T-helper 1 cell (primary cell): ENCODE measurements at places on chromosomes 7 and 10.

- DNase-seq: no peak
Observed at GRCh38 chr10:31148951-31149350, 117.3 kb upstream of the ZNF438 start.

GRCh38 chr10:43202224-43202656 lies 64.0 kb downstream of the CSGALNACT2 start:
- DNase-seq: no peak

DNA sequence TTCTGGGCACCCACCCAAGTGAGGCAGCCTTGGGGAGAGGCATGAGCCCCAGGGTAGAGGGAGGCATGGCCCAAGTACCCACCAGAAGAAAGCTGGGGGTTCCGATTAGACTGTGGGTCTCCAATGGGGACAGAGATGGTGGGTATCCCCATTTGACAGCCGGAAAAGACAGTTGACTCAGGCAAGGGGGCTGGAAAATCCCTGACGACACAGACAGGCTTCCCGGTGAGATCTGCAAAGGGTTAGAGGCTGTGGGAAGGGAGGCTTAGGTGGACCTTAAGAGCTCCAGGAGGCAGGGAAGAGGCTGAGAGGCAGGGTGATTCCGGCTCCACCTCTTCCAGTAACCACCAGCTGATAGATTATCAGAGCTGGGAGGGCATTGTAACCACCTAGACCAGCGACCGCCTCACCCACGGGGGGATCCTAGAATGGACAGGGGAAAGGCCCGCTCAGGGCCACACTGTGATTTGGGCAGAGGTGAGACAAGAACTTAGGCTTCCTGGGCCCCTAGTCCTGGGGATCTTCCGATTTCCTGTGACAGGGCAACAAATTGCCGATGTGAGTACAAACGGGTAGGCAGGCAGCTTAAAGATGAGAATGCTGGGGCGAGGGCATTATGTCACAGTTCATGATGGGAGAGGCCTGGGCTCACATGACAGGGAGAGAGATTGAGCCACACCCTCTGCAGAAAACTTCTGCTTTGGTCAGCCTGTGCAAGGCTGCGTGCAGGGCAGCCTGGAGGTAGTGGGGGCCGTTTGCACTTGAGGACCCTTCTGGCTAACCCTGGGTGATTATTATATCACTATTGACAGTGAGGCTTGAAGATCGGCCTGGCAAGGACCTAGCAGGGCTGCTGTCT lies 5.4 kb downstream of the TBATA start:
- DNase-seq: no peak

- no peak for DNase-seq
Observed at GRCh38 chr10:5090551-5090950, 3.7 kb upstream of the AKR1C3 start.

DNA sequence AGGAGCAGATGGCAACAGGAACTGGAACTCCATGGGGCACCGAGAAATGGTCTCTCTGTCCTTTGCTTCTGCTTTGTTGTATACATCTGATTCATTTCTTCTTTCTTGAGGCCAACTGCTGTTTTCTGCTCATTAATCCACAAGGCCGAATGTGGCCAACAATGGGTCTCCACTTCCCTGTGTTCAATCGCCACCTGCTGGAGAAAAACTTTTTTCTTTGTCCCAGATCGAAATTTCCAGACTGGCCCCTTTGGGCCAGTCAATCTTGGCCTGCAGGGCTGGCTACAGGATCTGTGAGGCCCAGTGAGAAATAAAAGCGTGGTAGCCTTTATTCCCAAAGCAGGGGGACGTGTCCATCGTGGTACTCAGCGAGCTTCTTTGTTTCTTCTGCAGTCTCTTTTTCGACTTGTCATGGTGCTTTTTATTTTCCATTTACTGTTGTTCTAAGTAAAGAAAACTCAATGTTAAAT lies 58.8 kb downstream of the PARP12 start:
- no peak for DNase-seq

DNA sequence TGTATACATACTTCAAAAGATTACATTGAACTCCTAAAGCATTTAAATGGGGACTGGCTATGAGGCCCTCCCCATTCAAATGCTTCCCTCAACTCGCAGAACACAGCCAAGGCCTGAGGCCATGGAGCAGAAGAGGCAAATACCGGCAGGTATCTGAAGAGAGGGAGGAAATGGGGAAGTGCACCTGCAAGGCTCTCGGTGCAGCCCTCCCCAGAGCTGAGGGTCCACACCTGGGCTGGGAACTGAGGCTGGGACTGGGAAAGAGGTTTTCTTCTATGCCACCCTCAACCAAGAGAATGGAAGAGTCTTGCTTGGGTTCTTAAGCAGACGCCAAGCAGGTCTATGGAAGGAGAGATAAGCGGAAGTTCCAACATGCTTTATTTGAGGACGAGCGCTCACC lies 13.0 kb upstream of the CYREN start:
- no peak for DNase-seq

GRCh38 chr7:89451911-89452310 lies 656.4 kb upstream of the TEX47 start:
- no peak for DNase-seq

DNA sequence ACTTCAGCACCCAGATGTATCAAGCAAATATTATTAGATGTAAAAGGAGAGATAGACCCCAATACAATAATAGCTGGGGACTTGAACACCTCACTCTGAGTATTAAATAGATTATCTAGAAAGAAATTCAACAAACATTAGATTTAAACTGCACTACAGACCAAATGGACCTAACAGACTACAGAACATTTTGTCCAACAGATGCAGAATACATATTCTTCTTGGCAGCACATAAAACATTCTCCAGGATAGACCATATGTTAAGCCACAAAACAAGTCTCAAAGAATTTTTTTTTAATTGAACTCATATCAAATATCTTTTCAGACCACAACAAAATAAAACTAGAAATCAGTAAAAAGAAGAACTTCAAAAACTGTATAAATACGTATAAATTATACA lies 130.4 kb downstream of the MTERF1 start:
- DNase-seq: no peak

DNA sequence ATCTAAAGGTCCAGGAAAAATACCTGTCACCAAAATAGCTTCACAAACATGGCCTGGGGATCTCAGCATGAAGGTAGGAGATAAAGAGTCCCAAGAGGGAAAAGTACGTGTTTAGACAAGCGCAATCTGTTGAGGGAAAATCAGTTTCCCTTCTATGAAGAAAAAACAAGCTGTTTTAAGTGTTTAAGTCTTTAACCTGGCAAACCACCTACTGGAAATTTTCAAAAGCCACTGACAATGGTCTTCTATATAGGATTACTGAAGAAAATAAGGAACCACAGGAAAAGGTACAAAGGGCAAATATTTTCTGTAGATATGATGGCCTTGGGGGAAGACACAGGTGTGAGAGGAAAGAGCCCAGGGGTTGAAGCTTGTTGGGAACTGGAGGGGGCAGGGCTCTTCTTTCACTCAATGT lies 21.2 kb downstream of the ALDH18A1 start:
- no peak for DNase-seq

DNA sequence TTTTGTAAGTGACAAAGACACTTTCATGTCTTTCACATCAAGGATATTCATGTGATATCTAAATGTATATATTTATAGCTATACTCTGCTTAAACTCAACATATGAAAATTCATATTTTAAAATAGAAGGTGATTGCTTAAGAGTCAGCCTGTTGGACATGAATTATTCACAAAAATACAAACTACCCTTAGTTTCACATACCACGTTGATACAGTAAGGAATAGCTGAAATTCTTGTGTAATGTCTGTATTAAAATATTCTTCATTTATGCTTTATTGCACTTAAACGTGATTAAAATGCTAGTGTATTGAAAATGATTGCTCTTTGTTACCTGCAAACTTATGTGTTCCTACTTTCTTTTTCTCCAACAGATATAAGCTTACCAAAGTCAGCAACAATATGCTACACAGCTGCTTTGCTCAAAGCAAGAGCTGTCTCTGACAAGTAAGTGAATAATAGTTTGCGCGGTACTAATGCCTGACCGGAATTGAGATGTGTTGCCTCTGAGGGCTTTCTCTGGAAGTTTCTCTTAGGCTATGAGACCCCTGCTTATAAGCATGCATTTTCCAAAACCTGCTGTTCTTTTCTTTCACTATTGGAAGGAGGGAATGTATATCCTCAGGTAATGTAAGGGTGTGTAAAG lies 133.8 kb downstream of the WNT2 start:
- DNase-seq: no peak

GRCh38 chr10:69872323-69872722 lies 70.6 kb downstream of the COL13A1 start:
- no peak for DNase-seq

DNA sequence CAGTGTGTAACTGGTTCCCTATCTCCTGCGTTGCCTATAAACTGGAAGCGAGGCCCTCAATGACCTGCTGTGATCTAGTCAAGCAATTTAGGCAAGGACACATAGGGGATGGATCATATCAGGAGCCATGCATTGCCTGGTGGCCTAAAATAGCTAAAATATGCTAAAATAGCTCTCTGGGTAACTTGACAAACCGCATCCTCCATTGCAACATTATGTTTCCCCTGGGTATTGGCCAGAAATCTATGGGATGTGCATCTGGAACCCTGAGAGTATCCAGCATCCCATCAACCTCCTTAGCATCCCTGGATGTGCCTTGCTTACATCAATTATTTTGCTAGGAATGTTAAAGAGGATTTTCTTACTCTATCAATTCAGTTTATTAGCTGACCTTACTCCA lies 91.7 kb upstream of the ADCY1 start:
- DNase-seq: no peak

DNA sequence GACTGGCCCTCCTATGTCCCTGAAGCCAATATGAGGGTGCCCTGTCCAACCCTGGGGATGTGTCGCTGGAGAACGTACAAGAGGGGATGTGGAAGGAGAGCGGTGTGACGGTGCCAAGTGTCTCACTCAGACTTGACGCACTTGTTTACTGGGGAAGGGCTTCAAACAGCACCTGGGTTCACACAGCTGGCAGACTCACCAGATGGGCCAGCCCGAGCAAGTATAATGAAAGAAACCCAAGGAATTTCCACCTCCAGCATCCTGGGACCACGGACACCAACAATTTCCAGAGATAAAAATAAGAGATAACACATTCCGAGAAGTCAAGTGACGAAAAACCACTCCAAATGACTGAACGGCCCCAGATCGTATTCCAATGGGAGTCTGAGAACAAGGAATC lies 5.3 kb downstream of the ATP5MF start:
- no peak for DNase-seq

DNA sequence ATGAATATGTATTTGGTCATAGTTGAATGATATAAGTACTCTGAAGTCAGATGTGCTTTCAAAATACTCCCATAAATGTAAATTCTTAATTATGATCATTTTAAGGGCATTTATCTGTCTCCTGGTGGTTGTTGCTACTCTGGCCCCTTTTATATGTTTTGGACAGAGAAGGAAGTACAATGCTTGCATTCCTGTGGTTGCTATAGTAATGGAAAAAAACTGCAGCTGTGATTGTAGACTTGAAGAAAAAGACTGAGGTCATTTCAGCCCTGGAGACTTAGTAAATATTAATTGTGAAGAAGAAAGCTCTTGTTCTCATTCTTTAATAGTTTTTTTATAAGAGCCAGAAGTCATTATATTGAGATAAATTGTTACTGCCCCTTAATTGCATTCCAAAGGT lies 70.2 kb upstream of the FERD3L start:
- no peak for DNase-seq

DNA sequence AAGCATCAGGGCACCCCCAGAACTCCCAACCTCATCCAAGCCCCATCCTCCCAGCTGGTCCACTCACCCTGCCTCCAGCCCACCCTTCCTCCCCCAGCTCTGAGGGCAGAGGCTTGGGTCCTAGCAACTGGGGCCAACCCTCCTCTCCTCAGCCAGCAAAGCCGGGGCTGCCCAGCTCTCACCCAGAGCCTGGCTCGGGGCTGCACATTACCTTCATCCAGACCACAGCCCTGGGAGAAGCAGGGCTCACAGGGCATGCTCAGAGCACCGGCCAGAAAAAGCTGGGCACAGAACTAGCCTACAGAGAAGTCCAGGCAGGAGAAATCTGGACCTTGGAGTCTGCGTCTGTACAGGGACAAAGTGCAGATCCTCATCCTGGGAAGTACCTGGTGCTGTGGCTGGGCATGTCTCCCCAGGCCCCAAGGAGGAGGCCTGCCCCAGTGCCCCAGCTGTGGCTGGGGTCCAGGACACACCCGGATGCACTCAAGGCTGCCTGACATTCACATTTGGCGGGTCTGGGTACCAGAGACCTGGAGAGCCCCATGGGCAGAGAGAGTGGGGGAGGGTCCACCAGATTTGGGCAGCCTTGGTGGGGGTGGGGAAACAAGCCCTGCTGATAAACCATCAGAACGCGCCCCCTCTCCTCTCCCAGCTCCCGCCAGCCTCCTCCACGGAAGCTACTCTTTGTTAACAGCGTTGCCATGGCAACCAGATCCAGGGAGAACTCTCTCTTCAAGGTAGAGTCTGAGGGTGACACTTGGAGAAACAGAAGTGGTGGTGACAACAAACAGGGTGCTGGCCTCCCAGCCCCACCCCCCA lies 5.1 kb downstream of the RASGEF1A start:
- no peak for DNase-seq

DNA sequence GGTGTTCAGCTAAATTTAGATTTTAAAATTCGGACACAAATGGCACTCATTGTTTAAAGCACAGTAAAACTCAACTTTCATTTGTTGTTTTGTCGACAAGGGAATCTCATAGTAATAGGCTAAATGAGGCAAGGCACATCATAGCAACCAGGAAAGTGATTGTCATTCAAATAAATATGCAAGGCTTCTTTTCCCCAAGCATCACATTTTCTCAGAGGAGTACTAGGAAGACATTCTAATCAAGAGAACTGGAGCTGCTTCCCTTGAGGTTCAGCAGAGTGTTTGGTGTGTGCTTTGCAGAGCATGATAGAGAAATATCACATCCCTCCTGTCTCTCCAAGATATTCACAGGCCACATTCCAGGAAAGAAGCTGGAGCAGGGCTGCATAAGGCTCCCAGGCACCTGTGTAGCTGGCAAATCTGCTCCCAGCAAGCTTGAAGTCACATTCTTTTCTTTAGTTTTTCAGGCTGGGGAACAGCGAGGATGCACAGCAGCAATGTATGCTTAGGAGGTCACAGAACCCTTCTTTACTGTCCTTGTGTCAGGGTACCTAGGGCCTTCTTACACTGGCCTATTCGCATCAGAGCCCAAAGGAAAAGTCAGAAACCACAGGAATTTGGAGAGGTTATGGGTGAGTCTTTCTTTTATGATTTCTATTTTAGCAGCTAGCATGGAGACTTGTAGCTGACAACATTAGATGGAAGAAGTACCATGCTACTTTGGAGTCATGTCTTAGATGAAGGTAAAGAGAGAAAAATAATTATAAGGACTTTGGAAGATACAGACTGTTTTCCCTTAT lies 95.9 kb upstream of the HDAC9 start:
- DNase-seq: no peak

- DNase-seq: no peak
Observed at GRCh38 chr10:51743146-51743545, 43.8 kb upstream of the CSTF2T start.

- no peak for DNase-seq
Observed at GRCh38 chr7:90574146-90574819, 21.8 kb upstream of the CDK14 start.
